H9 (cell line): ENCODE measurements at places on chromosomes 16 and 17.

DNA sequence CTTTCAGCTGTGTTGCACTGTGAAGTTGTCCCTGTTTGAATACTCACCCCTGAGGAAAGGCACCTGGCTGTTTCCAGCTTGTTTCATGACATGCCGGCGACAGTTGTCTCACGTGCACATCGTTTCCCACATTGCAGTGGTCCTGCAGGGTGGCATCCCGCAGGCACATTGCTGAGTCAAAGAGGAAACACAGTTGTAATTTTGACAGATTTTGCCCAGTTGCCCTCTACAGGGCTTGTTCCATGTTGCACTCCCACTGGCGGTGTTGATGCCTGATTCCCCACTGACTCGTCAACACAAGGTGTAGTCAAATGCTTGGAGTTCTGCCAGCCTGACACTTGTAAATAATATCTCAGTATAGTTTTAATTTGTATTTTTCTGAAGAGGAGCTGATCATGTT, 23.8 kb downstream of the EPN2 start:
- H3K27me3 ChIP-seq: no peaks in the 10 kb centered on the region
- peaks cover 7% of the 10 kb centered on the region; the same call in 1 of the 2 replicates for H3K4me1 ChIP-seq
- no peak for DNase-seq
- H3K4me3 ChIP-seq: no peak overlapping the region
- no peak overlapping the region for H3K27ac ChIP-seq

- DNase-seq: no peak
- H3K36me3 ChIP-seq: peaks cover 53% of the 10 kb centered on the region
- H3K4me1 ChIP-seq: no peaks in the 10 kb centered on the region
- no peak overlapping the region for H3K4me3 ChIP-seq
- H3K27ac ChIP-seq: no peak overlapping the region
These were observed 13.6 kb downstream of the CARHSP1 start for GRCh38 chr16:8855051-8855786.

GRCh38 chr17:11943759-11944347, 53.4 kb downstream of the ZNF18 start:
- H3K36me3 ChIP-seq: no peaks in the 10 kb centered on the region
- DNase-seq: no peak
- H3K27me3 ChIP-seq: no peaks in the 10 kb centered on the region
- no peaks in the 10 kb centered on the region for H3K4me1 ChIP-seq
- no peak overlapping the region for H3K27ac ChIP-seq

GRCh38 chr16:27495191-27495590, 54.5 kb downstream of the GTF3C1 start:
- peaks cover 42% of the 10 kb centered on the region for H3K36me3 ChIP-seq
- DNase-seq: no peak
- H3K27ac ChIP-seq: no peak overlapping the region
- H3K27me3 ChIP-seq: no peaks in the 10 kb centered on the region
- H3K4me1 ChIP-seq: no peaks in the 10 kb centered on the region

- DNase-seq: no peak
- H3K27ac ChIP-seq: no peak overlapping the region
- H3K4me1 ChIP-seq: no peaks in the 10 kb centered on the region; the same call in 1 of the 2 replicates
- peak overlapping the region; percentile 96 for H3K4me3 ChIP-seq
- no peaks in the 10 kb centered on the region; the same call in 1 of the 2 replicates for H3K27me3 ChIP-seq
These were observed 924 bp downstream of the SMARCD2 start for GRCh38 chr17:63841350-63842172.
